ENCODE measurements at places on chromosomes 5 and 9.

GRCh38 chr9:13606586-13606985 lies 327.1 kb upstream of the MPDZ start:
- DNase-seq = no peak

DNA sequence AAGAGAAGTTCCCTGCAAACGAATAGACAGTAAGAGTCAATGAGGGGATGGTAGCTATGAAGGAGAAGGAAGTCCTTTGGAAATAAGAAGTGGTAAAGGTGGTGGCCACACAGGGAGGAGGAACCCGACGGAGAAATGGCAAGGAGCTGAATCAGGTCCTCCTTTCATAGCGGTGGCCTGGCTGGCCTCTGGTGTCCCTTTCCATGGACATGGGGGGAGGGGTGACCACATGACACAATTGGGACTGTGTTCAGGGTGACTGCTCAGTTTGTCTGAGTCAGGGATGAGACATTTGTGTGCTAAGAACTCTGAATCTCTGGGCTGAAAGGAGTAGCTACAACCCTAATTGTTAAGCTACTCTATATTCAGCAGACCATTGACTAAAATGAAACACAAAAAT lies 28.7 kb upstream of the TIMD4 start:
- DNase-seq = no peak

- no peak for DNase-seq
These were observed 6.3 kb downstream of the SRP19 start for GRCh38 chr5:112867411-112867810.

DNA sequence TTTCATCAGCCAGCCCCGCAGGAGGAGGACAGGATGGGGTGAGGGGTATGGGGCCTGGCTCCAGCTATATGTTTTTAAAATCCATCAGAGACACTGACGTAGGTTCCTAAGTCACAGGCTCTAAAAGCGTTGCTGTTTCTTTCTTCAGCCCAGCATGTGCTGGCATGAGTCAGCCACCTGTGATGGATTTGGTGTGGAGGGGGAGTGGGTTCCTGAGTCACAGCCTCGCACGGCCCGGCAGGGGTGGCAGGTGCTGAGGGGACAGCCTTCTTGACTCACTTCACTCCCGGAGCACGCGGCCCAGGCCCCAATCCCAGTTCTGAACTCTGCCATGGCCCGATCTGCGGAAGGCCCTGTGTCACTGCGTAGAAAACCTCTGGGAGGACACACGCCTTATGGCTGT lies 38.8 kb upstream of the RPL26L1 start:
- DNase-seq = peak; percentile 92

GRCh38 chr5:15933259-15934207 lies 246.1 kb downstream of the MARCHF11 start:
- no peak for DNase-seq

GRCh38 chr5:155103146-155103545 lies 89.6 kb downstream of the KIF4B start:
- DNase-seq = no peak

- no peak for DNase-seq
These were observed 851.4 kb downstream of the MAT2B start for GRCh38 chr5:164356790-164357189.

- DNase-seq = no peak
These were observed 83.1 kb downstream of the HINT1 start for GRCh38 chr5:131081913-131082488.

DNA sequence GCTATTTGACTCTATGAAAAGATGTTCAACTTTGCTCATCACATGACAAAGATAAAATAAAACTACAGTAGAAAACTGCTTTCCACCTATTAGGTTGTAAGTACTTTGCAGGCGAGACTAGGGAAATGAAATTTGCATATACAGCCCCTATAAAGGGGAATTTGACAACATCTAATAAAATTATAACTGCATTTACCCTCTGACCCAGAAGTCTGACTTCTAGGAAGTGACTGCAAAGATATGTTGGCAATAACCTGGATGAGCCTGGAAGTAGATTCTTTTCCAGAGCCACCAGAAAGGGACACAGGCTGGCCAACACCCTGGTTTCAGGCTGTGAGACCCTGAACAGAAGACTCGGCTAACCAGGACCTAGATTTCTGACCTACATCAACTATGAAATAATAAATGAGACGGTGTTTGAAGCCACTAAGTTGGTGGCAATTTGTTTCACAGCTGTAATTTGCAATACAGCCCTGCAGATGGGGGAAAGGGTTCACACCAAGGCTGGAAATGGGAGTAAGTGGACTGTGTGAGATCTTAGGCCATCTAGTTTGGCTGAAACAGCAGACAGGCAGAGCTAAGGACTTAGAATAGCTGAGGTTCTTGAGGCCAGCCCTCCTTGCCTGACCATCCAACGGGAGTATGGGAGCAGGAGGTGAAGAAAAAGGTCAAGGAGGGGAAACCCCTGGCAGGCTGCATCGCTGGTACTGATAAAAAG lies 106.6 kb downstream of the SIL1 start:
- no peak for DNase-seq

DNA sequence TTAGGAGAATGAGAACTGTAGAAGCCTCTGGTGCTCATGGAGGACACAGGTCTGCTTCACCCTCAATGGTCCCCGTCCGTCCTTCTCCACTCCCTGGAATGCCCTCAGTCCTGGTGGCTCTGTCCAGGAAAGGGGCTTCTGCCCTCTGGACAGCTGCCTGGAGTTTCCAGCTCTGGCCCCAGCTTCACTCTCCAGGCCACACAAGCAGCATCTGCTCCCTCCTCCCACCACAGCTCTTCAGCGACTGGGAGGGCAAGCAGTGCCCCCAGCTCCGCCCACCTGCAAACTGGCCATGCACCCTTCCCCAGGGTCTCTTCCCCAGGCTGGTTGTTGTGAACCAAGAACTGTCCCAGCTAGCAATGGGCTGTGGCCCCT lies 4.7 kb downstream of the SARDH start:
- DNase-seq = no peak

DNA sequence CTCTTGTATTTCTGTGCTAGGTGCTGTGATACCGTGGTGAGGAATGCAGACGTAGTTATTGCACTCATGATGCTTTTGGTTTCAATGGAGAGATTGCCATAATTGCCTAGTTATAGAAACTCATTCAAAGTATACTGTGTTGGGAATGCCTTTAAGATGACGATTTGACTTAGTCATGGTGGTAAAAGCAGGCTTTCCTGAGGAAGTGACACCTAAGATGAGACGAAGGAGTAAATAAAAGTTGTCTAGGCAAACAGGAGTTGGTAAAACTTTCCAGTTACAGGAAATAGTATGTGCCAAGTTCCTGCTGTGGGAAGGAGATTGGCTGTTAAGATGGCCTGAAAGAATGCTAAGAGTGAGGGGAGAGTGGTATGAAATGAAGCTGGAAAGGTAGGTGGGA lies 48.1 kb downstream of the FOCAD start:
- DNase-seq = no peak

DNA sequence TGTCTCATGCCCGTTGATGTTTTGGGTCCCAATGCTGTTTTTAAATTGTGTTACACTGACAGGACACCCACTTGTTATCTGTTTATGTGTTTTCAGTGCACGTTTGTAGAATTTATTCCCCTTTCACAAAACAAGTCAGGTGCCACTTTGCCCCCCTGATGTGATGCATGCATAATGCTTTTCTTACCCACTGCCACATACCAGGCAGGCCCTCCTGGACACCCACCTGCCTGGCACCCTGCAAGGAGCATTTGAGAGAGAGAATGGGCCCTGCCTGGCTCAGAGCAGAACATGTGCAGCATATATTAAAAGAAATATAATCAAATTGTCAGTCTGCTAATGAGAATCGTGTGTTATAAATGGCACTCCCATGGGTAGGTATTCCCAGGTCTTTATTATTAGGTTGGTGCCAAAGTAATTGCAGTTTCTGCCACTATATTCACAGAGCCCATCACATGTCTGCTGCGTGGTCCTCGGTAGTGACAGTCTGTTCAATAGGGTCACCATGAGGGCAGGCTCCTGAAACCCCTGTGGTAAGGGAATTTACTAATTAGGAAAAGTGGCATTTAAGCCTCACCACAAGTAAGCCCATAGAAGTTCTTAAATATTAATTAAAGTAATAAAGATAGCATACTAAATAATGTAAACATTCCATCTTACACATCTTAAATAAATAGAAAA lies 52.2 kb upstream of the CKMT2 start:
- no peak for DNase-seq

- no peak for DNase-seq
These were observed 92.6 kb upstream of the MVB12B start for GRCh38 chr9:126233913-126234525.

DNA sequence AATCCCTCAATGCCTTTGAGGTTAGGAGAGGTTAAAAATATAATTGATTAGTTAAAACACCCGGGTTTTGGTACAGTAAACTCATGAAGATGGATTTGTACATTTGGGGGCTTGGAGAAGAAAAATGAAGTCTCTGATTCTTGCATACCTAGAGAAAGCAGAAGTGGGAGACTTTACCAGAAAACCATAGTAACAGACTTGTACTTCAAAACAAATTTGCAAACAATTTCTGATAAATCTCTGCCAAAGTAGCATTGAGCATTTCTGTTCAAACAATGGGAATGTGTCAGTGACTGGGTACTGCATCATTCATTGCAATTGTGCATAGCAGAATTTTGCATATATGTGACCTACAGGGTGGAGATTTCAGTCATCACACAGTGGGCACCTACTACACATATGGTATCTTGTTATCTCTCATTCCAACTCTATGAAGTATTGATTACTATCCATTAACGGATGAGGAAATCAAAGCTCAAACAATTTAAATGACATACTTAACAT lies 256.9 kb downstream of the PLK2 start:
- DNase-seq = no peak

DNA sequence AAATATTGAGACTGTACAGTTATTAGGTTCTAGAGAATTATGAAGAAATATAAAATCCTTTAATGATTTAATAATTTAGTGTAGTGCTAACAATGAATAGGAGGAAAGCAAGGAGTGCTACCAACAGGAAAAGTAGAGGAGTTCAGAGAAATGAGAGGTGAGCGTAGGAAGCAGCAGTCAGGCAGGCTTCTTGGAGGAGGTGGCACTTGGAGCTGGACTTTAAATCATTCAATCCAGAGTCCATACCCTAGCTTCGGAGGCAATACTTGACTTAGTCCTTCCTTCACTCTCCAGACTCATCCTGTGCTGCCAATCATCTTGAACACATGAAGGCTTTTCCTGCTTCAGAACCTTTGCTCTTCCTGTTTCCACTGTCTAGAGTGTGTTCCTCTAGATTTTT lies 254.3 kb downstream of the GRIA1 start:
- DNase-seq = no peak

GRCh38 chr5:142939884-142940283 lies 169.7 kb downstream of the ARHGAP26 start:
- no peak for DNase-seq

DNA sequence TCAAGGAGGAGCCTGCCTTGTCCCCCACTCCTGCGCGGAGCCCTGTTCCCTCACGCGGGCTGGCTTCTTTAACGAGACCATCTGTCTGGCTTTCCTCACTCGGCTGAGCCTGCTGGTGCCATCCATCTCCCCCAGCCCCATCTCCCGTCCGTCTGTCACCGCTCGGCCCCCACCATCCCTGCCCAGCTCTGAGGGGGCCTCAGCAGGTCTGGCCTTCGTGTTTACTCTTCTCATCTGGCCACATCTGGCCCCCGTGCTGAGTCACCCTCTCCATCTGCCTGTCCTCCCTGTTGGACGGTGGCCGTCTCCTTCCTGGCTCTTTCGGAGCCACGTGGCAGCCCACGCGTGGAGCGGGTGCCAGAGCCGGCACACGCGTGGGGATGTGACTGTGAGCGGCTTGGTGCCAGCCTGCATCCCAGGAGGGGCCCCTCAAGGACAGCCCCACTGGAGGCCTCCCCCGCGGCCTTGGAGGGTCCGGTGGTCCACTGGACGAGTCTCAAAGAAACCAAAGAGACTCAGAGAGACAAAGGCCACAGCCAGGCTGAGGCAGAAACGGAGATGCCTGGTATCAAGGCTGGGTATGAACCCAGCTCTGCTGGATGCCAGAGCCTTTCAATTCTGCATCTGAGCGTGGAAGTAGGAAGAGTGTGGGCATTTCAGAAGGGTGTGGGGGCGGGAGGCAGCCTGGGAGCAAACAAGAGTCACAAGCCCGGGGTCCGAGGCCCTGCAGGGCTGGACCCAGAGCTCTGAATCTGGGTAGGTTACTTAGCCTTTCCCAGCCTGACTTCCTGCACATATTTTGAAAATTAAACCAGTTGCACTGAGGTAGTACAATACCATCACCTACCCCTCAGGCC lies 76.7 kb upstream of the UNC5A start:
- no peak for DNase-seq

DNA sequence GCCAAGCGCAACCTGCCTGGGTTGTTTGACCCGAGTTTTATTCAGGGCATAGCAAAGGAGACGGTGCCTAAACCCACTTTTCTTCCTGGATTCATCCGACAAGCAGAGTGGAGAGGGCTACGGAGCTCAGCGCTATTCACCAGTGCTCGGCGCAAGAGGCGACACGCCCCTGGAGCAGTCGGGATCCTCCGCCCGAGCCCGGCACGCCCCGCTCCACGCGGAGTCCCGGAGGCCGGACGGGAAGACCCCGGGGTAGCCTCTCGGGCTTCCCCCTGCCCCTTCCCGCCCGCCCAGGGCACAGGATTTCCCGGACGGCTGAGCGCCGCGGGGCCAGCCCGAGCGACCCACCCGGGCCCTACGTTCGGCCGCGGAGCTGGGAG lies 427 bp downstream of the SERINC5 start:
- peak; percentile 91 for DNase-seq

DNA sequence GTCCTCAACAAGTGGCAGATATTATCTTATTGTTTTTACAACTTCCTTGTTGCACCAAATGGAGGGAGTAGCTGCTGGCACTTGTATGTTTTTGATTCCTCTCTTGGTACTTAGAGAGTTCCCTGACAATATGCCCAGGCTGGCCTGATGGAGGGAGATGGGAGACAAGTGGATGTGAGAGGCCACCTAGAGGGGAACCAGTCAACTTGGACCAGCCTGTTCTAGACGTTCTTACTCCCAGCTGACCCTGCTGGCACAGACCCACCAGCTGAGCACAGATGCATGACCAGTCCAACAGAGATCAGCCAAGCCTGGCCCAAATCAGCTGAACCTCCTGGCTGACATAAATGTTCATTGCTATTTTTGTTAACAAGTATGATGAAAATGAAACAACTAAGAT lies 60.9 kb upstream of the GDNF start:
- DNase-seq = no peak

Data from aorta (tissue), 5 donors.